ENCODE measurements at places on chromosomes 1 and 21.

GRCh38 chr1:109269212-109269980, 13.5 kb downstream of the PSRC1 start:
- H3K4me3 ChIP-seq: no peak overlapping the region
- peak; percentile 68 for DNase-seq
- H3K27me3 ChIP-seq: no peaks in the 10 kb centered on the region

GRCh38 chr1:162688521-162688920, 56.3 kb downstream of the DDR2 start:
- no peaks in the 10 kb centered on the region for H3K4me1 ChIP-seq
- no peaks in the 10 kb centered on the region for H3K27me3 ChIP-seq
- DNase-seq: no peak
- no peak overlapping the region for H3K4me3 ChIP-seq
- H3K27ac ChIP-seq: no peak overlapping the region

- H3K27me3 ChIP-seq: no peaks in the 10 kb centered on the region
- no peak for DNase-seq
- H3K27ac ChIP-seq: no peak overlapping the region
- H3K4me3 ChIP-seq: no peak overlapping the region
- H3K4me1 ChIP-seq: peaks cover 2% of the 10 kb centered on the region
- no peaks in the 10 kb centered on the region for H3K36me3 ChIP-seq
Observed at GRCh38 chr1:246156847-246157246, 350.2 kb downstream of the SMYD3 start.

DNA sequence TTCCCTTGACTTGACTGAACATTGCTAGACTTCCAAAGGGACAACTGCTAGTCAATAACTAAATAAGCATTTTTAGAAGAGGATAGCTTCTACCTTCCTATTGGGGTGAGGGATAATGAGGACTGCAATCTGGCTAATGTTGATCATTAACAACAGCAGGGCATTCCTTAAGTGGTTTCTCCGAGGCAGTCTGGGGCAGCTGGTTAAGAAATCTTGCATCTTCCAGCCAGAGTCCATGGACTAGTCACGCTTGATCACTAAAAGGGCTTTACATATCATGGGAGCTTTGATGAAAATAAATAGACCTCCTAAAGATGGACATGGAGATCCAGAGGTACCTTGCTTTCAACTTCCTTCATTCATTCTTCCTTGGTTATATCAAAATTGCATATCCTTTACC, 329.4 kb upstream of the ESRRG start:
- DNase-seq: no peak
- H3K27ac ChIP-seq: no peak overlapping the region
- H3K36me3 ChIP-seq: no peaks in the 10 kb centered on the region
- no peak overlapping the region for H3K4me3 ChIP-seq
- no peaks in the 10 kb centered on the region for H3K4me1 ChIP-seq

DNA sequence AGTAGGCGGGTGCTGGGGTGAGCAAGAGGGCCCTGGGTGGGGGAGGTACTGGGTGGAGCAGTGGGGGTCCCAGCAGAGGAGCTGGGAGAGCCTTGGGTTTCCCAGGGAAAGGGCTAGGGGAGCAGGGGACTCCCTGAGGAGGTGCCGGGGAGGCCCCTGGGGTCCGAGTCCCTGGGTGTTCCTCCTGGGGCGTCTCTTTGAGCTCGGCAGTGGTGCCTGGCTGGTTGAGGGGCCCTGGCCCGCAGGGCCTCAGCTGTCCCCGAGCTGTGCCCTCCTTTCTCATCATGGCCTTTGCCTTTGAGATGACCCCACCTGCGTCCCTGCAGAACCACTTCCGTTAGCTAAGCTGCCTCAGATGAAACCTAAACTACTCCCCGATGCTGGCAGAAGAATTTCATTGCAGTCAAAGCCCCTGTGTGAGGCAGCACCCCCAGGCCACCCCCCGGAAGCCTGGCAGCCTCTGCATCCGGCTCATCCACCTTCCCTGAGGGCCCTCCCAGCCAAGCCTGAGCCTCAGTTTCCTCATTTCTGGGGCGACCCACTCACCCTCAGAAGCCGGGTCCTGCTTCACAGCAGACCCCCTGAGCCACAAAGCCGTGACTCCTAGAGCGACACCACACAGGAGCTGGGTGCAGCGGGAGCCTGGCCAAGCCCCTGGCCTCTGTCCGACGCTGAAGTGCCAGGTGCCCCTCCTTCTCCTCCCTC, 43.5 kb upstream of the TRAPPC10 start:
- H3K4me1 ChIP-seq: no peaks in the 10 kb centered on the region
- DNase-seq: no peak
- no peaks in the 10 kb centered on the region for H3K27me3 ChIP-seq
- no peak overlapping the region for H3K27ac ChIP-seq
- H3K4me3 ChIP-seq: no peak overlapping the region

GRCh38 chr21:33028773-33029384, 3.1 kb downstream of the OLIG2 start:
- H3K27ac ChIP-seq: no peak overlapping the region
- H3K27me3 ChIP-seq: peaks cover 97% of the 10 kb centered on the region
- H3K4me3 ChIP-seq: peak overlapping the region; percentile 41
- peaks cover 68% of the 10 kb centered on the region for H3K4me1 ChIP-seq

- peak overlapping the region; percentile 91 for H3K27ac ChIP-seq
- H3K36me3 ChIP-seq: no peaks in the 10 kb centered on the region
- no peaks in the 10 kb centered on the region for H3K27me3 ChIP-seq
- no peak for DNase-seq
Observed at GRCh38 chr1:19479351-19480120, 5.8 kb downstream of the CAPZB start.

DNA sequence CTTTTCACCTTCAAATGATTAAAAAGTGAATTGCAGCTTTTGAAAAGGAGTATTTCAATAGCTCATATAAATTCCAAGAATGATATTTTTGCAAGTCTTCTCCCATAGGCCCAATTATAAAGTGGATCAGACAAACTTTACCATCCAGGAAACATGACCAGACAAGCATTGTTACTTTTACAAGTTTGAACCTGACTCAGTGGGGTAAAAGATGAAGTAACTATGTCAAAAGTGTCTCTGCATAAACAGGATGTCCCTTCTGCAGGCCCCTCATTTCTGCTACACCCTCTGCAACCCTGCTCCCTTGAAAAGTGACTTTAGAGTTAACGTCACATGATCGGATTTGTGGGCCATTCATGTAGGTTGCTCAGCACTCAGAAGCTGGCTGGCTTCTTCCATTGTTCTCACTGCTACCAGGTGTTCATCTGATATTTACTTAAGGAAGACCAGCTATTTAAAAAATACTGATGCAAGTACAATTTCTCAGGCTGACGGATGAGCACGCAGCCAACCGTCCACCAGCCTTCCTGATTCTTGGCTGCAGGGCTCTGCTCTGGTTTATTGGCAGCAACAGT, 32.3 kb downstream of the URB1 start:
- no peak for DNase-seq
- H3K27me3 ChIP-seq: no peaks in the 10 kb centered on the region
- peaks cover 98% of the 10 kb centered on the region for H3K36me3 ChIP-seq
- no peak overlapping the region for H3K27ac ChIP-seq
- H3K4me1 ChIP-seq: no peaks in the 10 kb centered on the region

- no peak overlapping the region for H3K4me3 ChIP-seq
- no peak overlapping the region for H3K27ac ChIP-seq
- H3K27me3 ChIP-seq: no peaks in the 10 kb centered on the region
- DNase-seq: peak; percentile 65
Observed at GRCh38 chr1:109761227-109762038, 2.3 kb downstream of the EPS8L3 start.

GRCh38 chr1:61277121-61277690, 194.8 kb downstream of the NFIA start:
- no peak for DNase-seq
- H3K27ac ChIP-seq: no peak overlapping the region
- no peak overlapping the region for H3K4me3 ChIP-seq
- H3K36me3 ChIP-seq: no peaks in the 10 kb centered on the region

DNA sequence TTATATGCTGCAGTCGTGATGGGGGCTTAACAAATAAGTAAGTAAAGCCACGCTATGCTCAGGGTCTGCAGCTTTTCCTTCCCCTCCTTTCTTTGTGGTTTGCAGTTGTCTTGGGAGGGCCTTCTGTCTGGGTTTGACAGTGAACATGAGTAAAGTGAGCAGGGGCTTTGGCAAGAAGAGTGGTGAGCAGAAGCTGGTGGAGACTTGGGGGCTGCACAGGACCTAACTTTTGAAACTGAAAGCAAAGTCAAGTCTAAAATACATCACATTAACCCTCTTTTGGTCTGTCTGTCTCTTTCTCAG, 368.6 kb upstream of the VAMP3 start:
- H3K27ac ChIP-seq: no peak overlapping the region
- no peak overlapping the region for H3K4me3 ChIP-seq
- no peak for DNase-seq
- no peaks in the 10 kb centered on the region for H3K27me3 ChIP-seq
- H3K4me1 ChIP-seq: no peaks in the 10 kb centered on the region

DNA sequence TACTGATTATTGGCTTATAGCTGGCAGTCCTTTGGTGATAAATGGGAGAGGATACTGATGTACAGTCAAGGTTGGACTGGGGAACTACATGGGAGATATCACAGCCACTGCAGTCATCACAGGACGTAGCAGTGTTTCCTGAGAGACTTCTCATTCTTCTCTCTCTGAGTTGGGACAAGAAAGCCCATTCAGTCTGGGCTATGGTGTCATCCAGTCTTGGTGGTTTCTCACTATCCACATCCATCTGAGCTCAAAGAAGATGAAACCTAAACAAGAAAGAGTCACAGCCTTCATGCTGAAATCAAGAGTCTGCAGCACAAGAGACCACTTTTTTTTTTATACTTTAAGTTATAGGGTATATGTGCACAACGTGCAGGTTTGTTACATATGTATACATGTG, 12.8 kb upstream of the CD53 start:
- no peaks in the 10 kb centered on the region for H3K4me1 ChIP-seq
- no peaks in the 10 kb centered on the region for H3K27me3 ChIP-seq
- no peak overlapping the region for H3K4me3 ChIP-seq
- H3K27ac ChIP-seq: no peak overlapping the region
- no peak for DNase-seq
- H3K36me3 ChIP-seq: no peaks in the 10 kb centered on the region

DNA sequence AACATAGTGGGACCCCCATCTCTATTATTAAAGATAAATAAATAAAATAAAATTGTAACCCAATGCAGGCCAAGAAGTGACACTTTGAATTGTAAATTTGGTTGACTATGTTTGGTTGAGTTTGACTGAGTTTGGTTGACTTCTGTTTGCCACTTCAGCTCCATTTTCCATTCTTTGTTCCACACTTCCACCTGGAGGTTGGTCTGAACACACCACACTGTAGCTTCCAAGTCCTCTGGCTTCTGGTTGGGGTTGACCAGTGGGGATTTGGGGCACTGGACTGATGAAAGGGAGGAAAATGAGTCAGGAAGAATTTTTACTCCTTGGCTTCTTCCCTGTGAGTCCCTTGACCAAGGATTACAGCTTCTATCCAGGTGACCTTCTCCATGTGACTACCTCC, 40.6 kb upstream of the DIPK1A start:
- peaks cover 6% of the 10 kb centered on the region for H3K4me1 ChIP-seq
- no peak overlapping the region for H3K27ac ChIP-seq
- no peak for DNase-seq

DNA sequence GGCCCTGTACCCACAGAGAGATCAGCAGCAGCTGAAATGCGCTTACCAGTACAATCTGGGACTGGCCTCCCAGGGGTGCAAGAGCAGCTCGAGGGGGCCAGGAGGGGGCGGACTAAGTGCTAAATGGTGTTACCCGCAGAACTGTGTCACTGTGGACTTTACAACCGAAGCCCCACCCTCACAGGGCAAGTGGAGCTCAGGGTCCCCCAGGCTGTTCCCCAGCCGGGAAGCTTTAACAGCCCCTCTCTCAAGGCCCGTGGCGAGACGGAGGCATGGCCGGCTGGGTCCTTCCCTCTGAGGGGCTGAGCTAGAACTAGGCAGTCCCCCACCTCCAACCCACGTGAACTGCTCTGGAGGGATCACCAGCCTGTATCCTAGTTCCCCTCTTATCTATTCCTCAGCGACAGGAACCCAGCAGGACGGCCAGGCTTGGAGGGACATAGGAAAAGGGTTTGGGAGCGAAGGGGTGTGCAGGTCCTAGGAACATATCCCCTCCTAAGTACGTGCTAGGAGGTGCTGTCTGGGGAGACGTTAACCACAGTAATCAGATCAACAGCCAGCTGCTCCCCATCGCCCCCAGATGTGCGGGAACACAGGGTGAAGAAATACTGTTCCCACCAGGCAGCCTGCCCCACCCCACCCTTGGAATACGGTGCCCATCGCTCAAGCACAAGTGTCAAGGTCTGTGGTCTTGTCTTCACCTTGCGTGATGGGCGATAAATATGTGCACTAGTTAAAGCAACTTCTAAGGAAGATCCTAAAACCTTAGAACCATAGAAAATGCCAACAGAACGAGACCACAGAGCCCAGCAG, 24.4 kb downstream of the ZBTB17 start:
- H3K27me3 ChIP-seq: no peaks in the 10 kb centered on the region
- peak; percentile 73 for DNase-seq
- H3K36me3 ChIP-seq: no peaks in the 10 kb centered on the region
- peak overlapping the region; percentile 90 for H3K27ac ChIP-seq
- peaks cover 56% of the 10 kb centered on the region for H3K4me1 ChIP-seq

GRCh38 chr1:168893359-168893801, 164.4 kb upstream of the DPT start:
- H3K4me3 ChIP-seq: no peak overlapping the region
- no peaks in the 10 kb centered on the region for H3K4me1 ChIP-seq
- no peak overlapping the region for H3K27ac ChIP-seq
- no peaks in the 10 kb centered on the region for H3K27me3 ChIP-seq

- H3K36me3 ChIP-seq: peaks cover 4% of the 10 kb centered on the region
- no peak overlapping the region for H3K4me3 ChIP-seq
- no peak for DNase-seq
Observed at GRCh38 chr1:52237430-52237829, 95.5 kb downstream of the ZFYVE9 start.

GRCh38 chr1:106926803-106927582, 129.5 kb upstream of the PRMT6 start:
- H3K27me3 ChIP-seq: no peaks in the 10 kb centered on the region
- no peak for DNase-seq
- H3K4me1 ChIP-seq: no peaks in the 10 kb centered on the region
- no peak overlapping the region for H3K27ac ChIP-seq
- H3K4me3 ChIP-seq: no peak overlapping the region
- H3K36me3 ChIP-seq: no peaks in the 10 kb centered on the region

DNA sequence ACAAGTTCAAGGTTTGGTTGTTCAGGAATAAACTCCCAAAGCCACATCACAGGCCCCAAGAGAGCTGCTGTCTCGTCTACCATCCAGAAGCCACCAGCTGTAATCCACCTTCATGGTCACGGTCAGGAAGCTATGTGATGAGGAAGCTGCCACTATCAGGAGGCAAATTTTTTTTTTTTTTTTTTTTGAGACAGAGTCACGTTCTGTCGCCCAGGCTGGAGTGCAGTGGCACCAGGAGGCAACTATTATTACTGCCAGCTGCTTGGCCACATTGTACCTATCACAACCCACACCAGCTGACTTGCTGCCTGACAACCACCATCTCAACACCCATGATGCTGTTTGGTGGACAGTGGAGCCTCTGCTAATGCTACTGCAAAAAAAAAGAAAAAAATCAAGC, 124.1 kb downstream of the OMA1 start:
- no peaks in the 10 kb centered on the region for H3K27me3 ChIP-seq
- DNase-seq: no peak
- H3K4me3 ChIP-seq: no peak overlapping the region
- H3K36me3 ChIP-seq: no peaks in the 10 kb centered on the region
- H3K4me1 ChIP-seq: no peaks in the 10 kb centered on the region

GRCh38 chr1:88731475-88732269, 47.6 kb downstream of the PKN2 start:
- peaks cover 46% of the 10 kb centered on the region for H3K4me1 ChIP-seq
- peak overlapping the region; percentile 64 for H3K27ac ChIP-seq
- DNase-seq: no peak

- no peak for DNase-seq
- no peaks in the 10 kb centered on the region for H3K27me3 ChIP-seq
Observed at GRCh38 chr1:91455334-91455733, 45.3 kb upstream of the CDC7 start.
